ENCODE measurements at places on chromosomes 3 and 15.

DNA sequence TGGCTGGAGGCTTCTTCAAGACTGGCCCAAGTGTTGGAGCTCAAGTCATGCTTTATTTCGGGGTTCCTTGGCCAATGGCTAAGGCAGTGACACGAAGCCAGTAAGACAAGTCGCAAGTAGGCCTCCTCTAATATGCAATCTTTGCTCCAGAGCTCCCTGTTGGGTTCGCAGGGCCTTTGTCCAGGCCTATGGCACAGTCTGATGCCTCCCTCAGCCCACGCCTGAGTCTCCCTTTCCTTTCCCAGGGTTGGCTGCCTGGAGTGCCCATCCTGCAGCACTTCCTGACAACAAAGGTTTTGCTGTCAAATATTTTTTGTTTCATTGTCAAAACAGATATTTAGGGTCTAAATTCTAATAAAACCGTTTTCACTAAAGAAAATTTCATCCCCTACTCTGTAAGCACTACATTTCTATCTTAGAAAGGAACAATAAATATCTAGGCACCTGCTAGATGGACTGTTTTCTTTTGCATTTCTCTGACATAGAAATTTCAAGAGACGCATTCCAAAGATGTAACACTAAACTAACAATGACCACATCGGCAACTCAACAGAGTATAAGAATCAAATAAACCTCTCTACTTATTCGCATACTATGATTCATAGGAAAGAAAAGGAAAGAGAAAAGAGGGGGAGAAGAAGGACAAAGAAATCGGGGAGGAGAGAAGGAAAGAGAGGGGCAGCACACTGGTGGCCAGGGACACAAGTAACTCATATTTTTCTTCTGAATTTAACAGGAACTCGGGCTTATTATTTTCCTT is 393.1 kb upstream of the ATP11B start:
- DNase-seq, result no peak

- DNase-seq, result no peak
These were observed 16.2 kb downstream of the ZPLD1 start for GRCh38 chr3:102450976-102451375.

DNA sequence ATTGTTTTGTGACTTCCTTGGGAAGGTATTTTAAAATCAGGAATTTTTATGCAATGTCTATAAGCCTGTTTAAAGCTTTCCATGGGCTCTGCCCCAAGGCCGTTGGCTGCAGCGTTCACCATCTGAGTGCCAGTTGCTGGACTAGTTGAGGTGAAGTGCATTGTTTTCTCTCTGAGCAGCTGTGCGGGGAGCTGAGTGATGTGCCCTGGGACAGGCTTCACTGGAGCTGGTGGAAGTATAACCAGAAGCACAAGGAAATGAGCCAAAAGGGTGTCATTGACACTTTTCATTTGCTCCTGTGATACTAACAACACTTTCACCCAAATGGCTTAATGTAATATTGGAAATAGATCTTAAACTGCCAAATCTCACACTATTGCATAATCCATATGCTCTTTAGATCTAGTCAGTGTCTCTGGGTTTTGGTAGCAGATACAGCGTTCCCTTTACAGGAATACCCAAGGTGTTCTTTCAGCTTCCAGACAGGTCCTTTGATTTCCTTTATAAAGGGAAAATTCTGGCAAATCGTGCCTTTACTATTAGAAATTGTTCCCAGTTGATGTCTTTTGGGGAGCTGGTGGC is 29.2 kb downstream of the APH1B start:
- DNase-seq, result no peak

DNA sequence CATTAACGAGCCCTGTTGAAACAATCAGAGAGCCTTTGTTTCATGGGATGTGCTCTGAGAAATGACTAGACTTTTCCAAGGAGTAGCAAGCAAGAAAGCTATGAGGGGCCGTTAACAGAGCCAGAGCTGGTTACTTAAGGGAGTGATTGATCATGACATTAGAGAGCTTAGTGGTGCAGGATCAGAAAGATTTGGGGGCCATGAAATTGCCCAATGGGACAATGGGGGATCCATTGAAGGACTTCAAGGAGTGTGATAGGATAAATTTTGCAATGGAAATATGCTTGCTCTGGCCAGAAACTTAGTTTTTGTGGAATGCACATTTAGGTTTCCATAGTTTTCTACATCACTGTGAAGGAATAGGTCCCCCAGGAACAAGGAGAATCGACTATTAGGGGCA is 45.6 kb downstream of the LRRC3B start:
- no peak for DNase-seq

GRCh38 chr3:140723576-140723975 is 45.7 kb downstream of the TRIM42 start:
- no peak for DNase-seq

GRCh38 chr3:112445839-112446238 is 53.4 kb downstream of the BTLA start:
- DNase-seq, result no peak
